CD4-positive, alpha-beta T cell treated with Interleukin-6 at 100 ng/mL for 8 hours (primary cell): ENCODE measurements at places on chromosomes 16 and 17.

GRCh38 chr17:17106756-17107155, 64.5 kb downstream of the MPRIP start:
- DNase-seq = no peak

DNA sequence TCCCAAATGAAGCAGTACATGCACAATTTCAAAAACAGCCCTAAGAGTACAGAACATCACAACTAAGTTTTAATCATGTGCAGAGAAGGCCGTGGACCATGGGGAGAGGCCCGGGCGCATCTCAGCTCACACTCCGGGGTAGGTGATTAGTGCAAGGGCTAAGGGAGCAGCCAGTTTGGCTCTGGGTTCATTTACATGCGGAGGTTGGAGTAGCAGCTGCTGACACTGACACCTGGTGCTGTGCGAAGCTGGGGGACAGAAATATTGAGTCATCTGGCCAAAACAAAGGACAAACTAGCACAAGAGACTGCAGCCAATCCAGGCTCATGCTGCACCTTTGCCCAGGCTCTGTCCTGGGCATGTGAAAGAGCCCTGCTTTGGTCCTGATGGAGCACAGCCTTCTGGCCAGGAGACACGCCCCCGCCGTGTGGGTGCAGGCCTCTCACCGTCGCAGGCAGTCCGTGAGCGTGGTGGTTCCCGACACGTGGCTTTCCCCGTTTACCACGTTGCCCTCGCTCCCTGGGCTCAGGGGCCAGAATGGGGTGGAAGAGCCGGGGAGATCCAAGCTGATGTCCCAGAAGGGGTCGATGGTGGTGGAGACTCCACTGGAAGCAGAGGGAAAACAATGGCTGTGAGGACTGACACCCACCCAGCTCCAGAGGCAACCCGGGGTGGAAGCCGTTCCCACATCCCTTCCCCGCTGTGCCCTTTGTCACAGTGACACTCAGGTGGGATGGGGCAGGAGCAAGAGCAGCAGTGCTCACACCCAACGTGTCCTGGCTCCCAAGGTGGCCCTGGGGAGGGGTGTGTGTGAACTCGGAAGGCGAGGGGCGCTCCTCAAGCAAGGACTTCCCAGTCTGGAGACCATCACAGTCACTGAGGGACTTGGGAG, 31.9 kb downstream of the USP22 start:
- no peak for DNase-seq

- no peak for DNase-seq
These were observed 47.0 kb downstream of the COTL1 start for GRCh38 chr16:84570739-84571403.

GRCh38 chr17:76912421-76913164, 44.4 kb downstream of the MGAT5B start:
- DNase-seq = no peak

GRCh38 chr16:47262938-47263337, 119.2 kb upstream of the NETO2 start:
- no peak for DNase-seq

GRCh38 chr17:50683434-50684287, 24.1 kb downstream of the ANKRD40 start:
- DNase-seq = no peak

GRCh38 chr17:1021147-1021546, 24.2 kb downstream of the TIMM22 start:
- DNase-seq = no peak

- DNase-seq = no peak
These were observed 4.8 kb downstream of the SCGB1C2 start for GRCh38 chr17:142102-142661.

- DNase-seq = no peak
These were observed 9.8 kb upstream of the SOST start for GRCh38 chr17:43768382-43768781.

DNA sequence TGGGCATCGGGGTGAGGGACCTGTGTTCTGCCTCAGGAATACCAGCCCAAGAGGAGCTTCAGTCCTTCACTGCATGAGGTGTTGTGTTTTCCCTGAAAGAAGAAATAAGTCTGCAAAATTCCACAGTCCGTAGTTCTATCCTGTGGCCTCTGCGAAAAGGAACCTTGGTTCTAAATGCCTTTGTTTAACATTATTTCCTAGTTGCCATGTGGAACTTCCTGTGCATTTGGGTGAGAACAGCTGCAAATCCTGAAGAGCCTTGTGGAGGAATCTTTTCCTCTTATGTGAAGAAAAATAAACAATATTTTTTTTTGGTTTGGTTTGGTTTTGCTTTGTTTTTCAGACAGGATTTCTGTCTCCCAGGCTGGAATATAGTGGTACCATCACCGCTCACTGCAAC, 9.8 kb downstream of the PSKH1 start:
- no peak for DNase-seq

- no peak for DNase-seq
These were observed 126.2 kb downstream of the PRKCB start for GRCh38 chr16:23962001-23962400.

DNA sequence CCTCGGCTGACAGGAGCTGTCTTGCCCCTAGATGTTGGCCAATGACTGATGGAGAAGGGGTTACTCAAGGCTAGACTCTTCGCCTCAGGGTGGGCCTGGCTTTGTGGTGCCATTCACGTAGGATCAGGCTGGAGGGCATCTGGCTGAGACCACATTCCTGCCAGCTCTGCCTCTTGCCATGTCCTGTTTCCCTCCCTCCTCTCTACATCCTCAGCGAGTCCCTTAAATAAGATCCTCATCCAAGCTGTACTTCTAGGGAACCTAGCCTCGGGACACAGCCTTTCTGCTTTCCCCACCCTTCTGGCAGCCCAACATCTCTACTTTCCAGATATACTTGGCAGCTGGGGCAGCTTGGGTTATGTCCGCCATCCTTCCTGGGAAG, 27.9 kb upstream of the EFCAB13 start:
- no peak for DNase-seq

- DNase-seq = no peak
These were observed 17.0 kb downstream of the ENPP7 start for GRCh38 chr17:79747508-79748294.

GRCh38 chr17:15914400-15915170, 30.3 kb upstream of the ADORA2B start:
- DNase-seq = no peak

DNA sequence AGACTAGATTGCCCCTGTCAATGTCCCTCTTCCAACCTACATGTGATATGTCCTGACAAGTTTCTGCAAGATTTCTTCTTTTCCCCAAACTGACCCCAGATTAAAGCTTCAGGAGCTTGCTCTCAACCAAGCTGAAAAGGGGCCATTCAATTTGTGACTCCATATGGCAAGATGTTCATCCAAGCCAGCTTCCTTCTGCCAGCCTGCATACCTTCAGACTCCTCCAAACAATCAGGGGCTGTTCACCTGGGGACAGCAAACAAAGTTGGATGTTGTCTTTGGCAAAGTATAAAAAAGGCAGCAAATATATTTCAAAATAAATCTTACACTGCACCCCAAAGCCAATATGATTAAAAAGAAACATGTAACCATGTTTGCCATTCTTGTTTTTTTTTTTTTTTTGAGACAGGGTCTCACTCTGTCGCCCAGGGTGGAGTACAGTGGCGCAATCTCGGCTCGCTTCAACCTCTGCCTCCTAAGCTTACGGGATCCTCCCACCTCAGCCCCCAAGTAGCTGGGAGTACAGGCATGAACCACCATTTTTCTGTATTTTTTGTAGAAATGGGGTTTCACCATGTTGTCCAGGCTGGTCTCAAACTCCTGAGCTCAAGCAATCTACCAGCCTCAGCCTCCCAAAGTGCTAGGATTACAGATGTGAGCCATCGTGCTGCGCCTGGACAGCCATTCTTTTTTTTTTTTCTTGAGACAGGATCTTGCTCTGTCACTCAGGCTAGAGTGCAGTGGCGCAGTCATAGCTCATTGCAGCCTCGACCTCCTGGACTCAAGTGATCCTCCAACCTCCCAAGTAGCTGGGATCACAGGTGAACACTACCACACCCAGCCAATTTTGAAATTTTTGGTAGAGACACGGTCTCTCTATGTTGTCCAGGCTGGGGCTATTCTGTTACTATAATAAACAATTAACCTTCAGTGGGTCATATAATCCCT, 50.0 kb upstream of the AKAP1 start:
- DNase-seq = no peak

DNA sequence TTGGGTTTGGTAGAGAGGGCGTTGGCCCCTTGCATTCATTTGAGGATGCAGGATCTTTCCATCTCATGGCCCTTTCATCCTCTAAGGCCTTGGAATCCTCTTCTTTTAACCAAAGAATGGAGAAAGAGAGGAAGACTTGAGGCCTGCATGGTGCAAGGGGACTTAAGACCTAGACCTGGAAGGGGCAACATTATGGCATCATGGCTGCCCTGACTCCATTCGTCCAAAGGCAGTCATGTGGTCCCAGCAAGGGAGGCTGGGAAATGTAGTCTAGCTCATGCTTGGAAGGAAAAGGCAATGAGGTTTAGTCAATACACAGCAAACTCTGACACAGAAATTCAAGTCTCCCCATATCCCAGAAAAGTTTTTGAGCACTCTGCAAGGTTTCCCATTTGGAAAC, 30.7 kb upstream of the CDRT4 start:
- no peak for DNase-seq

DNA sequence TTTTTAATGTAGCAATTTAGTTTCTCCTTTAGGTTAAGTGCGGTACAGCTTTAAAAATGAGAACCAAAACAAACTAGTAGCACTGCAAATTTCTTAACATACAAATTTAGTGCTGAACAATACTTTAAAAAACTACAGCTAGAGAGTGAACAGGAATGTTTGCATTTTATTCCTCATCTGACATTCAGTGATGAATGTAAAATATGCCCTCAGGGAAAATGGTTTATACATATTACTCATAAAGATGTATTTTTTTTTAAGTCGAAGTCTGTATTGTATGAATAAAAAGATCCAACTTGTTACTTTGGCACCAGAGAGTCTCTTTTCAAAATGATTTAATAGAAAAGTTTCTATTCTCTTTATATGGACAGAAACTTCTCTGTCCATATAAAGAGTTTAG, 96.8 kb downstream of the BRIP1 start:
- DNase-seq = no peak

GRCh38 chr16:17294856-17295255, 175.9 kb downstream of the XYLT1 start:
- DNase-seq = no peak

- no peak for DNase-seq
These were observed 113.4 kb upstream of the FOXF1 start for GRCh38 chr16:86396901-86397311.

DNA sequence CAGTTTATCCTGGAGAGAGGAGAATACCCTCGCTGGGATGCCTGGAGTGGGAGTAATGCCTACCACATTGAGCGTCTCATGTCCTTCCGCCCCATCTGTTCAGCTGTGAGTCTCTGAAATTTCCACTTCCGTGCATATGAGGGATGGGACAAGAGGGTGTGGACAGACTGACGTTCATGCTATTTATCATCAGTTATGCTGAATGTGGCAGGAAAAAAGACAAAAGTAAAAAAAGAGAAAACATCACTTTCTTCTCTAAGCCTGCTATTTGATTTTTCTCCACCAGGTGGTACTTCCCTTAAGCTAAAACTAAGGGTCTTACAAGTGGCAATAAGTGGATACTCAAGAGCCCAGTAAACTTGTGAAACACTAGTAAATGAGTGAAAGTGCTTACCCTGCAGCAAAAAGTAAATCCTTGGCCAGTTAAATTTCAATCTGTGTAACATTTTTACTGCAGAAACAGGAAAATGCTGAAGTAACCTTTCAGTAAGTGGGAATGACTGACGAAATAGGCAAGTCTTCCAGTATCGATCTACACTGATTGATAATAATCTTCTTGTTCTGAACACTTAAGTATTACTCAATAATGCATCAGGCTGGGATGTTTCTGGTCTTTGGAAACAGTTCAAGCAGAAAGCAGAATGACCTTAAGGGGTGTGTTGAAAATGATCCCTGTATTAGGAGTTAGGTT, 5.6 kb downstream of the CRYBA1 start:
- no peak for DNase-seq

DNA sequence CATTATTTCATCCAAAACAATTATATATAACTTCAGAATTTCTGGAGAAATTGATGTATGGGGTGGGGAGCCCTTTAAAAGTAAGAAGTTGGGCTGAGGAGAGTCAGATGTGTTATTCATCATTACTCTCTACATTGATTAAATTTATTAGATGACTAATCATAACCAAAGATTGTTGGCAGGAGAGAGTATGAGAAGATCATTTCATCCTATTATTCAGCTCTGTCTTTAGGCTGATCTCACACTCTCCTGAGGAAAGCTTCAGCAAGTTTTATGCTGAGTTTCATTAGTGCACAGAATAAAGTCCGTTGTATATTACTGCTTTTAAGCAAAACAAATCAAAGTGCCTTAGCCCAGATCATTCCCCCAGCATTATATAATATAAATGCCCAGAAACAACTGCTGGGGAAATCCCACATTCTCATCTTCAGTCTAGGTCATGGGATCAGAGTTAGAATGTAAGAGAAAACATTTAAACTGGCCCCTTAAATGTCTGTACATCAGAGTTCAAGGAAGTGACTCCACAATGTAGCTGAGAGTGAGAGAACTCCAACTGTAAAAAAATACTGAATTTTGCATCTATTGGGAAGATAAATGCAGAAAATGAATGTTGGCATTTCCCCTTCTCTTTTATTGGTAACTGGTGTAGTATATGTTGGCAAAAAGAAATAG, 130.1 kb upstream of the HLF start:
- DNase-seq = no peak

DNA sequence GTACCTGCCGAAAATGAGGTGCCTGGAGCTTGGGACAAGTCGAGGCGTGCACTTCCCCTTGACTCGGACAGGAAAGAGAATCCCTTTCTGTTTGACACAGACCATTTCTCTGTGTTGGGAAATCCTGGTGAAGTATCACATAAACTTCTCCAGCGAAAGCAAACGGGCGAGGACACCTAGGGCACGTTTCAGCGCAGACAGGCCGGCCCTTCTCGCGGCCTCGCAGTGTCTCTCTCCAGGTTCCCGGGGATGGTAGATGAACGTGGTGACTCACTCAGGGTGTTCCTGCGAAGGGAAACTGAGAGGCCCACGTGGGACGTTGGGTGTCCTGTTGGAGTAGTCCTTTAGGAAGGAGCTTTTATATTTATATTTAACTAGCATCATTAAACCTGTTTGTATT, 36.3 kb upstream of the ZNF750 start:
- DNase-seq = no peak

DNA sequence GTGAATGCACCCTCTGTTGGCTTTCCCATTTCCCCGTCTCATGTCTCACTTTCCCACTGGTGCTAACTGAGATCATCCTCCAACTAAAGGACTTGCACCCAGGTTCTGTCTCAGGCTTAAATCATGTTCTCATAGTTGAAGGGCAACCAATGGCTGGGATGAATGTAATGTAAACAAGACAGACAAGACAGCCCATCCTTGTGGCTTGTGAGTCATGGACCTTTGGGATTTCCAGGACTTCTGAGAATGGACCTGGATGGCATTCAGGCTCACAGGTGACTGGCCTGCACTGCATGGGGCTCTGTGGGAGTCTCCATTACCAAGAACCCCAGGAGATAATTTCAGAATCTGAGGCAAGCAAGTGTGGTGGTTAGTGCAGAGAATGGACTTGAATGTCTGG, 347.5 kb downstream of the HAPSTR1 start:
- DNase-seq = no peak

GRCh38 chr17:75447951-75448856, 8.2 kb upstream of the TMEM94 start:
- no peak for DNase-seq
